Mucosa of descending colon (tissue), 3 donors: ENCODE measurements at places on chromosomes 13 and 19. TPM values are rescaled to one million over a fixed set of nuclear protein-coding genes. Genes with fewer than 3 reads are reported as not detected.

Gene MYADM
- total RNA-seq, result 67.7 TPM

Gene TBXA2R
- 0.72 TPM for total RNA-seq

Gene DDX49
- total RNA-seq, result 40.4 TPM

DNA sequence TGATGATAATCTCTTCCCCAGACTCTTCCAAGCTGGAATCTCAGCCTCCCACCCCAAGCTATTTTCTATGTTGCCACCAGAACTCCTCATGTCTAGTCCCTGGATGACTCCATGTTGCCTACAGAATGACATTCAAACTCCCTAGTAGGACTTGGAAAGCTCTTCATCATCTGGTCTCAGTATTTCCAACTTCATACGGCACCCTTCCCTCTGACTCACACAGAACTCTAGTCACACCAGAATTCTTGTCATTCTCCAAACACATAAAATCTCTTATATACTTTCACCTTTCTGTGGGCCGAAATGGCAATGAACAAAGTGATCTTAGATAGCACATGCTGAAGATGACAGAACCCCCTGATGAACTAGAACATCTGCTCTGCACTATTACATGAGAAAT, 86.2 kb downstream of the CAB39L start:
- DNase-seq, result no peak

- DNase-seq, result no peak
Measured at GRCh38 chr13:97466722-97467121, 32.8 kb downstream of the RAP2A start.

DNA sequence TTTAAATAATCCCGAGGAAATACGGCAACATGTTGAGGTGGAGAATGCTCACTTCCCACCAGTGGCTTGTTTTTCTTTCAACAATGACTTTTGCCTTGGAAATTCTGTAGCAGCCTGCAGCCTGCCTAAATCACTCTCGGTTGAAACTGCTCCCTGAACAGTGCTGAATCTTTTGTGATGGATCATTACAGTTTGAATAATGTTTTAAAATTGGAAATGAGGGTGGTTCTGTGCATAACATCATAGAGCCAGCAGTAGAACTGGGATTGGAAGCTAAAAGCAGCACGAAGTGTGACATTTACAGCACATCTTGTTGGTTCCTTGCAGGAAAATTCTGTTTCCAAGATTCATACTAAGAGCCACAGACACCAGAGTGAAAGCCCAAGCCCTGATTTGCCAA, 74.1 kb upstream of the GPR12 start:
- DNase-seq, result no peak

- DNase-seq, result no peak
Measured at GRCh38 chr19:47377801-47378200, 28.7 kb downstream of the DHX34 start.

DNA sequence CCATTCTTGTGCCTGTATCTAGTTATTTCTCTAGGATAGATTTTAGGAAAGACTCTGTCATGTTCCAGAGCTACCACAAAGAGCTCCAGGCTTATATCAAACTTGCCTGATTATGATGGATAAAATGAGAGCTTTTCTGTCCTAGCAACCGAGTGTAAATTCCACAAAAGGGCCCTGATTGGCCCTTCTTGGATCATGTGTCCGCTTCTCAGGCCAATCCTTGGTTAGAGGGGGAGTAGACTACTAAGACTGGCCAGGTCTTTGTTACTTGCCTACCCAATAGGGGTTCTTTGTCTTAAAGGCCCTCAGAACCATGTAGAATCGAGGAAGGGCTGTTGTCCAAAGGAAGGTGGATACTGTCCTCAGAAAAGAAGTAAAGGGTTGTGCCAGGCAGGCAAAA, 2.4 kb downstream of the DHX34 start:
- DNase-seq, result no peak

GRCh38 chr13:110546926-110547325, 14.6 kb downstream of the RAB20 start:
- DNase-seq, result peak; percentile 86

- DNase-seq, result peak; percentile 62
Measured at GRCh38 chr19:3479834-3480215, 500 bp downstream of the SMIM24 start.

DNA sequence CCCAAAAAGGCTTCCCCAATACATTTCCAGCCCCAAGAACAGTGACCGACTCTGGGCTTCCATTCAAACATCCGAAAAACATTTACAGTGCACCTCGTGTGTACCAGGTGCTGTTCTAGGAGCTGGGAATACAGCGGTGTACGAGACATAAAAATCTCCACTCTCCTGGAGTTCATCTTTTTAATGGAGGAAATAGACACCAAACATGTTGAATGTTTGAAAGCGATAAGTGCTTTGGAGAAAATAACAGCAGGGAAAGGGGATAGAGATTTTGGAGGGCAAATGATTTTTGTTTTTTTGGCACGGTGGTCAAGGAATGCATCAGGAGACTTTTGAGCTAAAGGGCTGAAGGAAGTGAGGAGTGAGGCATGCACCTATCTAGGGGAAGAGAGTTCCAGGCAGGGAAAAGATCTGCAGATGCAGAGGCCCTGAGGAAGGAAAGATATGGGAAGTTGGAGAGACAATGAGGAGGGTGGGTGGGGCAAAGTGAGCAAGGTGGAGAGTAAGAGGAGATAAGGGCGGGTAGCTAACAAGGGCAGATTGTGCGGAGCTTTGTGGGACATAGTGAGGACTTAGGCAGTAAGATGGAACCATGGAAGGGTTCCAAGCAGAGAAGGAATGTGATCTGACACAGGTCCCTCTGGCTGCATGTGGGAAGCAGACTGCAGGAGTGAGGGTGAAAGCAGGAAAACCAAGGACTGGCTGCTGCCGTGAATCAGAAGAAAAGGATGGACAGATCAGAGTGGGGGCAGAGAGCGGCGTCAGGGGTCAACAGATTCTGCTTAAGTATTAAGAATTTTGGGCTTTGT, 703 bp upstream of the FBL start:
- DNase-seq, result no peak
